ENCODE measurements at places on chromosomes 5 and 9. TPM values are rescaled to one million over a fixed set of nuclear protein-coding genes. Genes with fewer than 3 reads are reported as not detected.

Gene SEMA5A
- 15.0 TPM for total RNA-seq

Gene VCAN
- 9.7 TPM for total RNA-seq

DNA sequence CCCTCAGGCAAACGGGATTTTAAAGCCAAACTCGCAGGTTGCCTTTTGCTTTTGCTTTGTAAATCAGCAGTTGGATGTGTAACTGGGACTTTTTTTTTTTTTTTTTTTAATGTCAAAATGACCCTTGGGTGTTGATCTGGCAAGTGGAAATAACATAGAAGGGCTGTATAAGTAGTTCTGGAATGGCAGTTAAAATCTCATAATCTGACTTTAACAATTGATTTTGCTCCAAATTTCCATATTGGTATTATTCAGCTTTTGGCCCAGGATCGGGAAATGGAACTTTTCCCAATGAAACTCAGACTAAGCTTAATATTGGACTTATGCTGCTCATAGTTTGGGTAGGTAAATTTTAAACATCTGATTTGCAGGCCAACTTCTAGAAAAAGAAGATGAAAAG lies 346.8 kb upstream of the NUDT12 start:
- no peak for DNase-seq

- no peak for DNase-seq
These were observed 88.7 kb downstream of the EMB start for GRCh38 chr5:50352382-50352781.

DNA sequence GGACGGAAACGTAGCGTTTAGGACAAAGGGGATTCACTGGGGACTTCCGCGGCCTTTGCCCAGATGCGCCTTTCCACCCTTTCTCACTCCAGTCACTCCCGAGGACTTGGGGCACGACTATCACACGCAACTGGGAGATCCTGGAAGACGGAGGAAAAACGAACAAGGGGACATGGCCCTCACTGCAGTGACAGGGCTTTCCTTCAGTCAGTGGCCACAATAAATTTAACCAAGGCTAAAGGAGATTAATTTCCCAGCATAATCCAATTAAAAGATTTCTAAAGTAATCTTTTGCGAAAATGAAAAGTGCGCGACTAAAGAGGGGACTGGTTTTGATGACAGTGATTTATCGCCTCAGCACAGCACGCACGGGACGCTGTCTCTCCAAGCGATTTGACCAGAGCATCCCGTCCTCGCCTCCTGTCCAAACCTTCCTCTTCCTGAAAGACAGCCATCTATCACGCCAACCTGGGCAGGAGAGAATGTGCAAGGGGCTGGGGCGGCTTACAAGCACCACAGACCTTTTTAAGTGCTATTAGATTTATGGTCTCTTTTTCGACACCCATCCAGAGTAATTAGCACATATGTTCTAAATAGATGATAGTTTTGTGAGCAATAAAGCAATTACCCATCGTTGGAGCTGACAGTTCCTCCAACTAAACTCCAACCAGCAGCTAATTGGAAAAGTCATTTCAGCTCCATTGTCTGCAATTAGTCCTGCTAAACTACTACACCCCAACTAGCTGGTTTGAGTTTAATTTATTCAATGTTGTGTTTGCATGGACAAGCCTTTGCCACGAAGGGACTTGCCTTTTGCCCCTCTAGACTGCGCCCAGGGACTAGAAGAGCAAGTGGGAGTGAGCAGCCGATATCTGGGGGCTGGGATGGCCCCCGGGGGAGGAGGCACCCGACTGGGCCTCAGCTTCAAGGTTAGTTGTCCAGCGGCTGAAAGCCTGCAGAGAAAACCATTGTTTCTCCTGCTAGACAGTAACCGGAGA lies 7.4 kb downstream of the NR2F1-AS1 start:
- no peak for DNase-seq

Gene RASGRF2
- 3.6 TPM for total RNA-seq

DNA sequence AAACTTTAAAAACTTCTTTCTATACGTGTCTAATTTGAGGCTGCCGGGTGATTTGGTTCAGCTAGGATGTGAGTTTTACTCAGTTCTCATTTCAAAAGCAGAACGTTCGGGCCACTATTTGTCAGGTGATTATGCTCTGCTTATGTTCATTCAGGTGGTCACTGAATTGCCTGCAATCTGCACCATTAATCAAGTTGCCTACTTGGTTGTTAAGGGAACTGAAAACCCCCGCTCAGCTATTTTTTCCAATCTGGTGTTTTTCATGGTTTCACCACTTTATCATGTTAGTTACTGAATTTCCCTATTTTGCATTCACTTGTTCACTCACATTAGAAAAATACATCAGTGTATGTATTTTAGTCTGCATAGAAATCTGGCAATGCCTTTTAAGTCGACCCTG lies 523.0 kb downstream of the CSNK1G3 start:
- DNase-seq, result no peak

DNA sequence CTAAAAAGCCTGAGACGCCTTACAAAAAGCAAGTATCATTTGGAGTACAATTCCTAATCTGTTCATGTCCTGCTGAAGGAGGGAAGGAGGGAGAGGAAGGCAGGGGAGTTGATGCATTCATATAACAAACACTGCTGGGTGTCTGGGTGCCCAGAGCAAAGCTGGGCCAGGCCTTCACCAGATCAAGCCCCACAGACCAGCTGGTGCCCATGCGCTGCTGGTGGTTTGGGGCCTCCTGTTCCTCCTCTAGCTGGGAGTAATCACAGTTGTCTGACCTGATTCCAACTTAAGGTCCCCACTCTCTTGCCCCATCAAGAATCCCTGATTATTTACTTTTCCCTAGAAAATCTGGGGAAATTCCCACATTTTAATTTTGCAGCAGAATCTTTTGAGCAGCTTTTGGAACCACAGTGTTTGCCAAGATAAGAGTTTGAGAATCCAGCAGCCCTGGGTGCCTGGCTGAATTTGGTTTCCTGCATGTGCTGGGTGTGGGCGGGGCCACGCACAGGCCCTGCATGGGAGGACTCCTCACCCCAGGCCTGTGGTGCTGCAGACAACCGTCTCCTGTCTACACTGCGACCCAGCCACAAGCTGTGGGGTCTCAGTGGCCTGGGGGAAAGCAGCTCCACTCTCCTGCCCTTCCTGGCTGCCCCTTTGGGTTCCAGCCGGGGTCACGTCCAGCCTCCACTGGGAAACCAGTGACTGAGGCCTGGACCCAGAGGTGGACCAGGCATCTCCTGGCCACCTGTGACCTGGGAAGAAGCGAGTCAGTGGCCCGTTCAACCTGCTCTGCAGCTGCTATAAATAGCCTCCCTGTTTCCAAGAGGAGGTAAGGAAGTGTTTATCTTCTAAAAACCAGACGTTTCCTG lies 47.5 kb downstream of the NEURL1B start:
- peak; percentile 61 for DNase-seq

Gene SSBP2
- total RNA-seq, result 27.3 TPM

DNA sequence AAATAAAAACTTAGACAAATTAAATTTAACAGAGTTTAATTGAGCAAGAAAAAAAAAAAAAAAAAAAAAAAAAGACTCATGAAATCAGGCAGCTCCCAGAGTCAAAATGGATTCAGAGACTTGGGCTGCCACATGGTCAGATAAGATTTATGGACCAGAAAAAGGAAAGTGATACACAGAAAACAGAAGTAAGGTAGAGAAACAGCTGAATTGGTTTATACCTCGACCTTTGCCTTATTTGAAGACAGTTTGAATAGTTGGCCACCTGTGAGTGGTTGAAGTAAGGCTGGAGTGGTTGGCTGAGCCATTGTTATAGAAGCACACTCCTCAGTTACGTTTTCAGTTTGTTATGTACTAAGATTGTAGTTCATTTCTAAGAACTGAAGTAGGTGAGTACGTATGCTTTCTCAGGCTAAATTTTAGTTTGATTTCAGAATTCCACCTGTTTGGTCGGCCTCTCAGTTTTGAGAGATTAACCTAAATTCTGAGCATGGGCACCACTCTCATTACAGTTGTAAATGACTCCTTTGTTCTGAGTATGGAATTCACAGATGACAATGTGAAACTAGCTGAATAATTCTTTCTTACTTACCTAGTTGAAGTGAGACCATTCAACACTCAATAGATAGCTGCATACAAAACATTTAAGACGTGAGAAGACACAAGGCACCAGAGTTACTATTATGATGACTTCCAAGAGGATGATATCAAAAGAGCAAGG lies 149.0 kb downstream of the AOPEP start:
- DNase-seq, result no peak

GRCh38 chr9:69215774-69216485 lies 41.9 kb downstream of the TJP2 start:
- no peak for DNase-seq

DNA sequence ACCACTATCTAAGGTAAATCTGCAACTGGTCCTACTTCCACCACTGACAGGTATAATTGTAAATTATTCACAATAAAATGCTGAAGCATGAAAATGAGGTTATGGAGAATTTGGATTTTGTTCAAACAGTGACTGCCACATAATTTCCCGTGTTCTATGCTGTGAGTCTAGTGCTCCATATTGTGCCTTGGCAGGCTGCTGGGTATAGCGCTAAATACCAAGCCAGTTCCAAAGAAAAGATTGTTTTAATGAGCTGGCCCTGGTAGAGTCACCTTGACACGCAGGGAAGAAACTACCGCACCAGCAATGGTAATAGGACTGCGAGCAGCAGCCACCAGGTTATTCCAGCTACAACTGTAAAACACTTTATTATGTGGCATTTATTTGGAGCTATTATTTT lies 30.4 kb downstream of the PSMB7 start:
- DNase-seq, result no peak

Gene FRMPD1
- total RNA-seq, result 4.6 TPM

Data from transverse colon (tissue), 4 donors.